ENCODE measurements at places on chromosomes 7 and 10.
A peak's percentile ranks its signal among the peaks of the same experiment; 100 is the strongest.

DNA sequence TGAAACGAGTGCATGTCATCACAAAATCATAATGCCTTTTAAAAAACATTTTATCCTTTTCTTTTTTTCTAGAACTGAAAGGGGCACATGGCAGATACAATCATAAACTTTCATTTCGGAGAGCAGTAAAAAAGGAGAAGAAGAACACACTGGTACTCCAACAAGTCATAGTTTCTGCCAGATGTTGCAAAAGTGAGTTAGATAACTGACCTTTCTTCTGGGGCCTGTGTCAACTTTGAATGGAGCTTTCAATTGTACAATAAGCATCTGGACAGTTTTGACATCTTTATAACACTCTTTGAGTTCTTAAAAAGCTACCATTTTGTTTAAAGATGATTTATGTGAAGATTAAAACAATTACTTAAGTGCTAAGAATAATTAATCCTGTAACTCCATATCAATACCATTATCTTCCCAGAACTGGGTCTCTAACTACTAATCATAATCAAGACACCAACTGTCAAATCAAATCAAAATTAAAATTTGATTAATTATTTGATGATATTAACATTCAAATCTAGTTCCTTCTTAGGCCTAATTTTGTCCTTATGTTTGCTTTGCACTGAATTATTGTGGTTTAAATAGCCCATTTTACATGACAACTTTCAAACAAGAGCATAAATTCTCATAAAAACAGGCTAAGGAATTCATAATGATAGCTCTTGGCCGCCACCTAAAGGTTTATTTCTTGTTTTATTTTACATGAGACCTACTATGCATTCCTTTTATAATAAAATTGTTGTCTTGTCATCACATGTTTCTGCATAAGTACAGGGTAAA lies 19.5 kb upstream of the ITGB8 start:
- DNase-seq: peak; percentile 54

GRCh38 chr7:78765943-78766729 lies 687.3 kb downstream of the MAGI2 start:
- no peak for DNase-seq

GRCh38 chr10:78863906-78864239 lies 204.9 kb upstream of the ZMIZ1 start:
- DNase-seq: no peak

- DNase-seq: no peak
Measured at GRCh38 chr7:56007891-56008290, 43.4 kb downstream of the PSPH start.

GRCh38 chr10:69895759-69896158 lies 94.1 kb downstream of the COL13A1 start:
- peak; percentile 31 for DNase-seq

GRCh38 chr10:5524641-5525560 lies at the start of gene CALML3:
TSS of gene CALML3 (plus strand) at chr10:5524961. CDS start at chr10:5525086, 125 bp downstream.
- DNase-seq: no peak

DNA sequence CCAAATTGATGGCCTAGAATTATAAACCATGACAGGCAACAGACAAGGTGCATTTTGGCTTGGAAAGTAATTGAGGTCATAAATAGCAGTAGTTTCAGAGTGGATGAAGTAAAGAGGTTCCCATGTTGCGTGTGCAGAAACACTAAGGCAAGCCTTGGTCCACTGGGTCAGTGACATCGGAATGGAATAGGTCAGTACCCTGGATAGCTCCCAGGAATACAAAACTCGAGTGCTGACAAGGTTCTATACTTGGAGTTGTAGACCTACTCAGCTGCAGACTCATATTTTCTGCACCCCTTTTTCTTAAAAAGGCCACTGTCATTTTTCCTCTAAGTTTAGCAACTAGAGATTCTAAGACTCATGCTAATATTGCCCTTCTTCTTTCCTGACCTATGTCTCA lies 132.8 kb downstream of the DYNC1I1 start:
- peak; percentile 7 for DNase-seq

GRCh38 chr7:147607157-147607800 lies 983.3 kb upstream of the C7orf33 start:
- no peak for DNase-seq

GRCh38 chr7:23700046-23700445 lies 10.0 kb upstream of the STK31 start:
- no peak for DNase-seq

- no peak for DNase-seq
Measured at GRCh38 chr10:16991011-16991410, 138.6 kb downstream of the CUBN start.

- no peak for DNase-seq
Measured at GRCh38 chr10:57468894-57469432, 798.7 kb downstream of the IPMK start.

- peak; percentile 22 for DNase-seq
Measured at GRCh38 chr7:77328669-77329068, 87.5 kb downstream of the GSAP start.

DNA sequence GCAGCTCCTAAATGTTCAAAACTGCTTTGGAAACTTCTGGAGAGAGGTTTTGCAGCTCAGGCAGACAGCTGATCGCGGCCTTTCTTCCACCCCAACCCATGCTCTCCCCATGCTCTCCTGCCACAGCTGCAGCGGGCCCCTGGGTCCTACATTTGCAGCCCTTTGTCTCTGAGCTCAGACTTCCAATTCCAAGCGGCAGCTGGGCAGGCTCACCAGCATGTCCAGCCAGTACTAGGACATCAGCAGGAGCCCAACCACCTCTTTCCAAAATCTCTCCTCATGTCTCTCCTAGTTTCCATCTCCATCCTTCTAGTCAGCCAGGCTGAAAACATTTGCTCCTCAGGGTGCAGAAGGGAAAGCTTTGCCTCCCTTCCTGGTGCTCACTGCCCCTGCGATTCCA lies 6.0 kb downstream of the LEP start:
- DNase-seq: no peak
